IPS DF 6.9 (cell line): ENCODE measurements at places on chromosomes 12 and 14.

GRCh38 chr12:75738486-75738885, 227.1 kb upstream of the KRR1 start:
- DNase-seq = no peak

GRCh38 chr14:71804992-71805391, 127.2 kb upstream of the RGS6 start:
- DNase-seq = no peak

DNA sequence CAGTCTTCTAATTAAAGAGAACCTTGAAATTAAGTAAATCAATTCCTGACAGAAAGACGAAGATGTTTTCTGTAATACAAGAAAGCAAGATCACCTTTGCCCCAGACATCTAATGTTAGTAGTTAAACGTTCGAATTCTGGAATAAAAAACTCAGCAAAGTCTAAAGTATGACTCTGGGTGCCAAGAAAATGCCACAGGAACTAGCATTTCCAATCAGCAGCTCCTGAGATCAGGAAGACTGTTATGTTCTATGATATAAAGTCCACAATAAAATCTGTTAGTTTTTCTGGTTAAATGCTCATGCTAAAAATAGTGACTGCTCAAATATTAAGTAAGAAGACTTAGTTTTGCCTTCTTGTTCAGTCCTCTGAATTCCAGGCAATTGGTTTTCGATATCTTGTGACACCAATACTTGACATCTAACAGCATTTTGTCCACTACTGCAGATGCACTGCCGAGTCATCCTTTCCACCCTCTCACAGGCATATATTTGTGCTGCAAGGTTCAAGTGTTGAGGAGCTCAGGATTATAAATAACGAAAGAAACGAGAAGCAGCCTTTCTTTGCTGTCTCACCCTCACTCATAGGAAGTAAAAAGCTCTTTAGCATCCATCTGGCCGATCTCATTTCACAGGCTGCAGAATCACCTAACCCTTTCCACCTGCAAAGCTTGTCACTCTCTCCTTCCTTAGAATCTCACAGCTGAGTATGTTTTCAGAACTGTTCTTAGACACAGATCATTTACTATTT, 32.0 kb downstream of the SSH1 start:
- DNase-seq = no peak

- DNase-seq = no peak
These were observed 48.8 kb downstream of the NINJ2 start for GRCh38 chr12:614411-614970.

DNA sequence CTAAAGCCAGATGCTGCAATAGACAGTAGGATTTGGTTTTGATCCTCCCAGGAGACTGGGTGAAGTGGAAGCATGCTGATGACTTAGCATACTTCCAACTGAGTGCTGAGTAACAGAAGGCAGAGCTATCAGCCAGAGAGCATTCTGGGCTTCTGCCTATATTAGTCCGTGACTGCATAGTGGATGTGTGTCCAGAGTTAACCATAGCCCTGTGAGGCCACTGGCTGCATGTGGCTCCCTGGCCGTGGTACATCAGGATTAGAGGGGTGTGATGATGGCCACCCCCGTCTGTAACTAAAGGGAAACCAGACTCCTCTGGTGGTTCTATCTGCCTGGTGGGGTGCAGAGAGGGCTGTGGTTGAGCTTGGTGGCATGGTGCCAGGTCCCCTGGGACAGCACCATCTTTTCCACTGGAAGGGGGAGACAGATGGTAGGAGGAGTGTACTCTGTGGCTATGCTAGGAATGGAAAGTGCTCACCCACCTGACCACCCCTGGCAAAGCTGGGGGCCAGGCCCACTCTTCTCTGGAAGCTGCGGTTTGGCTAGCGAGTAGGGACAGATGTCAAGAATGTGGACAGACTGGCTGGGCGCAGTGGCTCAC, 27.4 kb downstream of the ABCD4 start:
- no peak for DNase-seq

- no peak for DNase-seq
These were observed 788 bp downstream of the TEX52 start for GRCh38 chr12:2856051-2856450.

GRCh38 chr12:75782069-75782581, 249.5 kb downstream of the PHLDA1 start:
- DNase-seq = no peak

- DNase-seq = no peak
These were observed 17.3 kb upstream of the FIGNL2 start for GRCh38 chr12:51865757-51866270.
